Testis (tissue), 5 donors: ENCODE measurements at places on chromosomes 11 and 22. TPM values are rescaled to one million over a fixed set of nuclear protein-coding genes. Genes with fewer than 3 reads are reported as not detected.

GGT5 gene
- polyA plus RNA-seq: 27.1 TPM

TSG101 gene
- 161 TPM for polyA plus RNA-seq

KCNE3 gene
- 3.3 TPM for polyA plus RNA-seq

OOSP1 gene
- polyA plus RNA-seq: not detected

FAM83F gene
- 57.7 TPM for polyA plus RNA-seq

TNNT3 gene
- 16.1 TPM for polyA plus RNA-seq

SLC29A2 gene
- polyA plus RNA-seq: 1.2 TPM

VPS37C gene
- polyA plus RNA-seq: 36.9 TPM

MEI1 gene
- polyA plus RNA-seq: 43.5 TPM

OR56A1 gene
- not detected for polyA plus RNA-seq

MMP11 gene
- polyA plus RNA-seq: 13.6 TPM

ISX gene
- polyA plus RNA-seq: not detected

SEC14L3 gene
- polyA plus RNA-seq: 0.28 TPM

DDI1 gene
- polyA plus RNA-seq: 49.4 TPM

MIOX gene
- polyA plus RNA-seq: not detected

CBLIF gene
- polyA plus RNA-seq: 0.54 TPM

MPEG1 gene
- 12.1 TPM for polyA plus RNA-seq

FGF4 gene
- polyA plus RNA-seq: 0.28 TPM

TUB gene
- polyA plus RNA-seq: 8.9 TPM

CLDN5 gene
- polyA plus RNA-seq: 10.4 TPM

GLYAT gene
- polyA plus RNA-seq: 1.9 TPM

CELSR1 gene
- 5.6 TPM for polyA plus RNA-seq

CALCA gene
- not detected for polyA plus RNA-seq

NUDT22 gene
- 19.0 TPM for polyA plus RNA-seq

OR52I2 gene
- not detected for polyA plus RNA-seq

ESAM gene
- 15.8 TPM for polyA plus RNA-seq

KCNQ1OT1 gene
- 0.20 TPM for polyA plus RNA-seq

B3GAT3 gene
- polyA plus RNA-seq: 36.6 TPM

NUDT8 gene
- 4.0 TPM for polyA plus RNA-seq

RASSF10 gene
- 2.9 TPM for polyA plus RNA-seq

TREH gene
- polyA plus RNA-seq: 4.0 TPM
